ENCODE measurements at places on chromosomes 7 and 10.

- DNase-seq: no peak
Measured at GRCh38 chr7:28075674-28076358, 104.8 kb downstream of the JAZF1 start.

- no peak for DNase-seq
Measured at GRCh38 chr7:15407910-15408309, 153.9 kb downstream of the AGMO start.

DNA sequence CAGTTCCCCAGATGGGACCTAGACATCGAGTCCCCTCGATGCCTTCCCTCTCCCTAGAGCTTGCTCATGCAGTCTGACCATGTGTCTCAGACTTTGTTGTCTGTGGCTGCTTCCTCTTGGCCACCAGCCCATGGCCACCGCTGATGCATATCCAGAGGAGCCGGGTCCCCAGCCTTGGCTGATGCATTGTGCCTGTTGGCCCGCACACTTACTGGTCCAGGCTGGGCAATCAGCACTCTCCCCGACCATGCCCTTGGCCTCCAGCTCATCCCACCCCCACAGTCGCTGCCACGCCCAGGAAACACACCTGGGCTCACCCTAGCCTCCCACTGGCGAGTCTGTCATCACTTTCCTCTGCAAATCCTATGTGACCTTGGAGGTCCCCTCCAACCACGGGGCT lies 10.1 kb downstream of the NPC1L1 start:
- DNase-seq: no peak

DNA sequence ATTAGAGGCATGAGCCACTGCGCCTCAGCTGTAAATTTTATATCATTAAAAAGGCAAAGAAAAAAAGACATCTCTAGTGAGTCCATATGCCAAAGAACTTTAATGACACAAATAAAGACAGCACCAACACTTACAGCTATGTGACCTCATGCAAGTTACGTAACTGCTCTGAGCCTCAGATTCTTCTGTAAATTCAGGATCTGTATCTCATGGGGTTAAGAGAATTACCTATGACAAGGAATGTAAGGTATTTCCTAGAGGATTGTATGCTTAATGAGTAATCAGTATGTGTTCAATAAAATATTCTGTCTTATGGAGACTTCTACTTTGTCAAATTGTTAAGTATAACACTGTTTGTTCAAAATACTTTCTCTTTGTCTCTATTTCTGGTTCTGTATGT lies 274.0 kb upstream of the GLI3 start:
- no peak for DNase-seq

- DNase-seq: no peak
Measured at GRCh38 chr7:14691034-14691433, 211.5 kb downstream of the DGKB start.

DNA sequence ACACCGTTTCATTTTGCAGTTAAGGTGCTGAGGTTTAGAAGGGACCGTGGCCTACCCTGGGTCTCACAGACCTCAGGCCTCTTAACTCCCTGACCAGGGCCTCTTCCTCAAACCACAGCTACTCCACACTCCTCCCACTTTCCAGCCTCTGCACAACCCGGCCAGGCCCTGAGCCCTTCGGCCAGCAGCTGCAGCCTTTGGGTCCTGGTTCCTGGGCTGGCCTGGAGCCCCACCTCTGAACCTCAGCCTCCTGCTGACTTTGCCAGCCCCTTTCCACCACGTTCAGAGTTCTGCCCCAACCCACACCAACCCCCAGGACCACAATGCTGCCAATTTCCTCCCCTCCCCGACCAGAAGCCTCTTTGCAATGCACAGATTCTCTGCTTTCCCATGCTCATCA lies 84.1 kb downstream of the VOPP1 start:
- no peak for DNase-seq

GRCh38 chr10:132685101-132685891 lies 100.7 kb downstream of the NKX6-2 start:
- no peak for DNase-seq

GRCh38 chr7:116769546-116769945 lies 92.8 kb upstream of the CAPZA2 start:
- DNase-seq: no peak

GRCh38 chr10:78875331-78875877 lies 193.4 kb upstream of the ZMIZ1 start:
- no peak for DNase-seq

- DNase-seq: no peak
Measured at GRCh38 chr10:124703778-124704427, 40.3 kb downstream of the FAM53B start.

- DNase-seq: no peak
Measured at GRCh38 chr7:28135760-28136159, 44.8 kb downstream of the JAZF1 start.

- no peak for DNase-seq
Measured at GRCh38 chr7:97346349-97346748, 228.9 kb downstream of the SDHAF3 start.

DNA sequence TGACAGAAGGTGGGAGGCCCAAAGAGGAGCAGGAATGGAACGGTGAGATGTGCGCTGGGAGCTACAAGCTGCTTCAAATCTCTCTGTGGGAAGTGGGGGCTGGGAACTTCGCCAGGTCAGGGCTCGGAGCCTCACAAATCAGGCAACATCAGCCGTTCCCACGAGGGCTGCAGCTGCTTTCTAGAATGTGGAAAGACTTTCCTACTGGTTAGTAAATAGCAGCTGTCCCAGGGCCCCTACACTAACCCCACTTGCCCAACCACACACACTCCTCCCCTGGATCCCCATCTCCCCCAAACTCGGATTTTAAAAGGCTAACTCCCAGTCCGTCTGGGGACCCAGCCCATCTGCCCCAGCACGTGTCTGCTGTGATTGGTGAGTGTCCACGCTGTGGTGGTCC lies 40.6 kb upstream of the PITRM1 start:
- DNase-seq: peak; percentile 25

DNA sequence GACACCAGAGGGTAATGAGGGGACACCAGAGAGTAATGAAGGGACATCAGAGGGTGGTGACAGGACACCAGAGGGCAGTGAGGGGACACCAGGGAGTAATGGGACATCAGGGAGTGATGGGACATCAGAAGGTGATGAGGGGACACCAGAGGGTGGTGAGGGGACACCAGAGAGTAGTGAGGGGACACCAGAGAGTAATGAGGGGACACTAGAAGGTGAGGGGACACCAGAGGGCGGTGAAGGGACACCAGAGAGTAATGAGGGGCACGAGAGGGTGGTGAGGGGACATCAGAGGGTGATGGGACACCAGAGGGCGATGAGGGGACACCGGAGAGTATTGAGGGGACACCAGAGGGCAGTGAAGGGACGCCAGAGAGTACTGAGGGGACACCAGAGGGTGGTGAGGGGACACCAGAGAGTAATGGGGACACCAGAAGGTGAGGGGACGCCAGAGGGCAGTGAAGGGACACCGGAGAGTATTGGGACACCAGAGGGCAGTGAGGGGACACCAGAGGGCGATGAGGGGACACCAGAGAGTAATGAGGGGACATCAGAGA lies 10.6 kb downstream of the NACAD start:
- no peak for DNase-seq

DNA sequence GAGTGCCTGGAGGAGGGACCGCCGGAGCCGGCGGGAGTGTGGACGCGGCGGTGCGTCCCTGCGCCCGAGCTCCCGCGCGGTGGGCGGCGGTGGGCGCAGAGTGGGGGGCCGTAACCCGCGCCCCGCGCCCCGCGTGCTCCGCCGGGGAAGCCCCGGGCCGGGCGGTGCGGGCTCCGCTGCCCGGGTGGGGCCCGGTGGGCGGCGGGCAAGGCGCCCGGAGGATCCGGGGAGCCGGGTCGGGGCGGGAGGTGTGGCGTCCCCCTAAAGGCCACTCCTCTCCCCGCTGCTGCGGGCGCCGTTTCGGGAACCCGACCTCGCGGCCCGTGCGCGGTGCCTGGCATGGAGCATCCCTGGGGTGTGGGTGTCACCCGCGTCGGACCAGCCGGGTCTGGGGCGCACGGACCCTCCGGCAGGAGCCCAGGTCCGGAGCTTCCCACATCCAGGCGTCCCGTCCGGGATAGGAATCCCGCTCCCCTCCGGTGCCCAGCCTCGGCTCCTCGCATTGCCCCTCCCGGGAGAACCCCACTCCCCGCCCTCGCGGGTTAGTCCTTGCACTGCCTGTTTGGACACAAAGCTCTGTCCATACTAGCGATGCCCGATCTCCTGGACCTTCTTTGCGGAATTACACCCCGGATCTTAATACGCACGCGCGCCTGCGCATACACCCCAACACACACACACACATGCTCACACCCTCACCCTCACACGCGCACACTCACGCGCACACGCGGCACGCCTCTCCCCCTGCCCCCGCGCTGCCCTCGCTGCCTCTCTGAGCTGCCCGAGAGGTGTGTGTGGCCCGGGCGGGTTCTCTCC lies 723 bp downstream of the MTURN start:
- DNase-seq: peak; percentile 52

- DNase-seq: no peak
Measured at GRCh38 chr7:24730018-24730369, 27.3 kb downstream of the GSDME start.

- no peak for DNase-seq
Measured at GRCh38 chr7:113856010-113856409, 62.8 kb downstream of the PPP1R3A start.

GRCh38 chr10:14371581-14371980 lies 40.9 kb upstream of the FRMD4A start:
- no peak for DNase-seq

DNA sequence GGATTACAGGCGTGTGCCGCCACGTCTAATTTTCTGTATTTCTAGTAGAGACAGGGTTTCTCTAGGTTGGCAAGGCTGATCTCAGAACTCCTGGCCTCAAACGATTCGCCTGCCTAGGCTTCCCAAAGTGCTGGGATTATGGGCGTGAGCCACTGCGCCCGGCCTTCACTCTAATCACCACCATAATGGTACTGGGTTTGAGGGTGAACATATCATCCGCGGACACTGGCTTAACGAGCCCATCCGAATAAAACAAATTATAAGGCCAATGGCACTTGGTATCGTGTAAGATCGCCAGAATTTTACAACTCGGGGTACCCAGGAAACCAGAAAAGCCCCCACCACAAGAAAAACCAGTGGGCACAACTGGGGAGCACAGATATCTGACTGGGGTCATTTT lies 580 bp downstream of the FAM200A start:
- no peak for DNase-seq

GRCh38 chr10:31954410-31955191 lies 26.0 kb upstream of the ARHGAP12 start:
- no peak for DNase-seq

DNA sequence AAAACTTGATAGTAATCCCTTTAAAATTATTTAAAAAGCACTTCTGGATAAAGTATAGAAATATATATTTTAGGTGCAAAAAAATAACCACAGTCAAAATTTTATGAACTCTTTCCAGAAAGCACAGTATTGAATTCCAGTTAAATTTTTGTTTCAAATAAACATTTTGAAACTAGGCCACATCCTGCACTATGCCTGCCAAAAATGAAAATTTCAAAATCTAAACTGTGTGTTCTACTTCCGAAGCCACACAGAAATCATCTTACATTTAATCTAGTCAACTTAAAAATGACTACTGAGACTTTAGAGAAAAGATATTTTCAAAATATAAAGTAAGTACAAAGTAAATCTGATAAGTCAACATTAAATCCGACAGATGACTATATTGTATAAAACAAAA lies 50.0 kb downstream of the MAGI2 start:
- DNase-seq: no peak

- no peak for DNase-seq
Measured at GRCh38 chr7:83796760-83797159, 147.8 kb upstream of the SEMA3E start.

DNA sequence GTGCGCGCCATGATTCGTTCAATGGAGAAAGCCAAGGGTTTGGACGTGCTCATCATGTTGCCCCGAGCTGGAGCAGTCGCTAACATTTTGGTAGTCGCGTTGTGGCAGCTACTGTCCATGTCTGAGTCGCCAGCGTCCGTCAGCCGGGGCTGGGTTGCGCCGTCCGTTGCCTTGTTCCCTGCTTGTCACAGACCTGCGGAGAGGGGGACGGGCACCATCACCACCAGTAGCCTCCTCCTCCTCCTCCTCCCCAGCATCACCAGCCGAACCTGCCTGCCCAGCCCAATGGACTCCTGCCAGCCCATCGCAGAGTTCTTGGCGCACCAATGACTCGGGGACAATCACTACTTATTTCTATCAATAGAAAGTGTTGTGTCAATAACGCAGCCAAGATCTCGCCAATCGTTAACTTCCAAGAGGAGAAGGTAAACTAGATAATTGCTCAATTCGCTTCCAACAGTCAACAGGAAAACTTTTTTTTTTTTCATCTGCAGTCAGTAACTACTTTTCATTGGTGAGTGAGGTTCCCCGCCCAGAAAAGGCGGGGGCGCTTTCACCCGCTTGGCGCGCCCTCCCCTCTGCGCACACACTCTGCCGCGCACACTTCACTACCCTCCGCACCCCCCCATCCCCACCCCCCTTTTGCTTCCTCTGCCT lies at the start of gene FEZF1:
TSS of gene FEZF1 (minus strand) at position 432 of the 657 bp plus-strand sequence. CDS start at position 119, 313 bp downstream.
- DNase-seq: peak; percentile 35

GRCh38 chr7:21782996-21783395 lies 162.7 kb downstream of the CDCA7L start:
- no peak for DNase-seq

DNA sequence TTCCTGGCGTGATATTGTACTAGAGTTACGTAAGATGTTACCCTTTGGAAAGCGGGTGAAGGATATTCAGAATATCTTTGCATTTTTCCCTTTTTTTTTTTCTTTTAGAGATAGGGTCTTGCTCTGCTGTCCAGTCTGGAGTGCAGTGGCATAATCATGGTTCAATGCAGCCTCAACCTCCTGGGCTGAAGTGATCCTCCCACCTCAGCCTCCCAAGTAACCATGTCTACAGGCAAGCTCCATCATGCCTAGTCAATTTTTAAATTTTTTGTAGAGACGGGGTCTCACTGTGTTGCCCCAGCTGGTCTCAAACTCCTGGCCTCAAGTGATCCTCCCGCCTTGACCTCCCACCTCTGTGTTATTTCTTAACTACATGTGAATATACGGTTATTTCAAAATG lies 18.4 kb downstream of the VPS41 start:
- no peak for DNase-seq

GRCh38 chr10:86730227-86730626 lies 26.2 kb upstream of the BMPR1A start:
- no peak for DNase-seq

- DNase-seq: peak; percentile 42
Measured at GRCh38 chr10:85786401-85786899, 580.1 kb downstream of the GRID1 start.

DNA sequence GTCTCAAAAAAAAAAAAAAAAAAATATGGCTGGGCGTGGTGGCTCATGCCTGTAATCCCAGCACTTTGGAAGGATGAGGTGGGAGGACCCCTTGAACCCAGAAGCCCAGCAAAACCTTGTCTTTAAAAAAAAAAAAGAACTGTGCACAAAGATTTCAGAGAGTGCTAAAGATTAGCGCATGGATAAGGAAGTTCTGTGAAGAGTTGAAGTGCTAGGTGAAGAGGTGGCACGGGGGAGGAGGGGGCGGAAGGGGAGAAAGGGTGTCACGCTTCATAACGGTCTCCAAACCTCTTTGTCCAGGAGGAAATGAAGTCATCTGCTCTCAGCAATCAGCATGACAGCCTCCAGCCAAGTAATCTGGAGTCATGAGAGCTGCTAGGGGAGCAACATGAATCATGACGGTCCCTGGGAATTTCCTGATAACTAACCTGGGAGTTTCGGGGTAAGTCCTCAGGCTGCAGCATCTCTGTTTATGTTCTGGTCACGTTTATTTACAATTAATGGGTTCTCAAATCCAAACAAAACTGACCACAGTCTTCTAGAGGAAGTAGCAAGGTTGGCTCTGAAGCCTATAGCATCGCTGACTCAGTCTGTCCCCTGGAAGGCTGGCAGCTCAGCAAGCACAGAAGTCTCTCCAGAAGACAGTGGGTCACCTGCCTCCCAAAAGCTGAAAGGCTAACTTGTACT lies 1.9 kb upstream of the PLAU start:
- no peak for DNase-seq
